Choroid plexus epithelial cell (primary cell): ENCODE measurements at places on chromosomes 6 and 20.

GRCh38 chr20:3612795-3613572 lies 50.2 kb downstream of the GFRA4 start:
- peak; percentile 41 for DNase-seq

DNA sequence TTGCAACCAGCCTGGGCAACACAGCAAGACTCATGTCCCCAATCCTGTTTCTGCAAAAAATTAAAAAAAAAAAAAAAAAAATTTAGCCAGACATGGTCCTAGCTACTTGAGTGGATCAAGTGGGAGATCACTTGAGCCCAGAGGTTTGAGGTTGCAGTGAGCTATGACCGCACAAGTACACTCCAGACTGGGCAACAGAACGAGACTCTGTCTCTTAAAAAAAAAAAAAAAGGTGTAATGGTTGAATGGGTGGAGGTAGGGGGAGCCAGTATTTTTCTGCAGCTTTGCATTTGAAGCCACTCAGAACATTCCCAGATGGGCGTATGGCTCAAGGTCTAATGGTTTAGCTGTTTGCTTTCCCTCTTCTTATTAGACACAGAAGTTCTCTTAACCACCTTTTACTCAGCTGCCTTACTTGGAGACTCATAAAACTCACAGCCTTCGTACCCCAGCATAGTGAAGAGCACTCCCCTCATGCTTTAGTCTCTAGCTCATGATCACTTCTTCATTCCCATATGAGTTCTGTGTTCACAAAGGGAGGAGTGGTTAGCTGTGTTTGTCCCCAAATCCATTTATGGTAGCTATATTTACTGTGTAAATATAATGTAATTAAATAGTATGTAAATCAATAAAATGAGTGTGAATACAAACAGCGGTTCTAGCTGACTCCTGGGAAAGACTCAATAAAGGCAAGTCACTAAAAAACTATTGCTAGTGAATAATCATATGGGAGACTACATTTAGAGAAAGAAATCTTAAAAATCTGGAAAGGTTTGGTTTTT lies 9.0 kb downstream of the FKBP1A start:
- DNase-seq: no peak

- no peak for DNase-seq
Measured at GRCh38 chr6:6559994-6560570, 28.4 kb upstream of the LY86 start.

GRCh38 chr6:39617520-39617919 lies 107.7 kb downstream of the KIF6 start:
- no peak for DNase-seq

- peak; percentile 54 for DNase-seq
Measured at GRCh38 chr6:157813750-157814455, 9.1 kb upstream of the SNX9 start.

DNA sequence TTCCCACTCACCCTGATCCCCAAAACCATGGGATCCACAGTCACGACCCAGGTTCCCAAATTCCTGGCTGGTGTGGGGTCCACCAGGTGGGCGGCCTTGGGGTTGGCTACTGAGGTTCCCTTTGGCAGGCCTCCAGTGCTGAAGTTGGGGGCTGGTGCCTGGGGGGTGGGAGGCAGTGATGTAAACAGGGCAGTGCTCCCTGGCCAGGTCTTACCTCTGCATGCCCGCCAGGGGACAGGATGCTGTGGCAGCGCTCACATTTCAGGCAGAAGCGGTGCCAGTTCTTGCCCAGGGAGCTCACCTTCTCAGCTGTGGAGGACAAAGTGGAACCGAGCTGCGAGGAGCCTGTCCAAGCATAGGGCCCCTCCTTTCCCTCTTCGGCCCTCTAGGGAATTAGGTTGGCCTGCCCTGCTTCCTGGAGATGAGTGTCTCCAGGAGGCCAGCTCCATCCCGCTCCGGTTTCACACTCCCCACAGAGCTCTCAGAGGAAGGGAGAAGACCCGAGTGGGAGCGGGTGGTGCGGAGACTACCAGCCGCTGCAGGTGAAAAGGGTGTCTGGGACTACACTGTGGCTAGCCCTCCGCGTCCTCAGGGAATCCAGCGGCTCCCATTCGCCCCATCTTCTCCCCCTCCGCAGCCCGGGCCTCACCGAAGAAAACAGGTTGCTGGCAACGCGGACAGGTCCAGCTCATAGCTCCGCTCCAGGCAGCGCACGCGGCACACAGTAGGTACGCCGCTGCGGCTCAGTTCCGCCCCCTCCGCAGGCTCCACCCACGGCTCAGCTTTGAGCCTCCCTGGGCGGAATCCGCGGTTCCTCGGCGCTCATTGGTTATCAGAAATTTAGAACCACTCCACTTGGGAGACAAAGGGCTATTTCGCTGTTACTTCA lies at the start of gene CRIP3:
TSS of gene CRIP3 (minus strand) at position 726 of the 889 bp plus-strand sequence. CDS start at position 692, 34 bp downstream.
- DNase-seq: peak; percentile 44

- DNase-seq: no peak
Measured at GRCh38 chr6:254016-254415, 38.3 kb upstream of the DUSP22 start.

GRCh38 chr6:166623318-166623717 lies 3.7 kb downstream of the RPS6KA2 start:
- peak; percentile 53 for DNase-seq

- DNase-seq: no peak
Measured at GRCh38 chr6:160263196-160263939, 4.7 kb upstream of the SLC22A2 start.

DNA sequence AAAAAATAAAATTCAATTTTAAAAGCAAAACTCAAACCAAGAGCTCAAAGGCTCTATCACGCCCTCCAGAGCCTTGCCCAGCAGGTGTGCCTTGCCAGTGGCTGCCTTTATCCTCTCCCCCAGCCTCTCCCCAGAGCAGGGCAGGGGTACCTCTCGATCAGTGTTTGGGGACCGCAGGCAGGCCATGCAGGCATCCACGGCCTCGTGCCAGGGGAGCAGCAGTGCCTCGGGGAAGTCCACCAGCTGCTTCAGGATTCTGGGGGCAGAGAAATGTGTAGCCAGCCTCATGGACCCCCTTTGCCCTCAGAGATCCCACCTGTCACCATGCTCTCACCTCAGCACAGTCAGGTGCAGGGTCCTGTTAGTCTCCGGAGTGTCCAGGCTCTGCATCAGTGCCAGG lies 5.7 kb downstream of the CUL7 start:
- DNase-seq: no peak

- no peak for DNase-seq
Measured at GRCh38 chr6:147891671-147892070, 383.2 kb downstream of the SAMD5 start.

- no peak for DNase-seq
Measured at GRCh38 chr20:3163099-3164042, 3.7 kb upstream of the FASTKD5 start.

DNA sequence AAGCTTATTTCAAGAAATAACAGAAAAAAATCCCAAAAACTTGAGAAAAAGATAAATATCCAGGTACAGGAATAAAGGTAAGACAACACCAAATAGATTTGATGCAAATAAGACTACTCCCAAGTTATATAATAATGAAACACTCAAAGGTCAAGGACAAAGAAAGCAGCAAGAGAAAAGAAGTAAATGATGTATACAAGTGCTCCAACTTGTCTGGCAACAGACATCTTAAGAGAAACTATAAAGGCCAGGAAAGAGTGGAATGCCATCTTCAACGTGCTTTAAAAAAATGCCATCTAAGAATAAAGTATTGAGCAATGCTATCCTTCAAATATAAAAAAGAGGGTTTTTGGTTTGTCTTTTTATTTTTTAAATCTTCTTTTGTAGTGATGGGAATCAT lies 54.2 kb downstream of the REV3L start:
- no peak for DNase-seq

- DNase-seq: peak; percentile 22
Measured at GRCh38 chr6:128641703-128642102, 121.3 kb upstream of the PTPRK start.

GRCh38 chr6:22670605-22671004 lies 101.2 kb downstream of the HDGFL1 start:
- no peak for DNase-seq

DNA sequence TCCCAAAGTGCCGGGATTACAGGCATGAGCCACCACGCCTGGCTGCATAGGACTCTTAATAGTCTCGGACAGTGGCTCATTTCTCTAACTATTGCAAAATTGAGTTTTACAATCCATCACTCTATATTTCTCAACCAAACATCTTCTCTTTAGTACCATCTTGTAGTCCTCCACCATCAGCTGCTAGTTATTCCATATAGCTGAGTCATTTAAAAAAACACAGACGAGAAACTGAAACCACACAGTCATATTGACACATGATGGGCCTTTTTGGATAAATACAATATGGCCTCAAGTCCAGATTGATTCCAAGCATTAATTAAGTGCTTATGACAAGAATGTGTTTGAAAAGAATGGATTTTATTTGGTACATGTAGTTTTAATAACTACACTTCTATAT lies 599.1 kb downstream of the MEI4 start:
- no peak for DNase-seq

- DNase-seq: no peak
Measured at GRCh38 chr20:36563374-36563773, 10.0 kb upstream of the TGIF2 start.

DNA sequence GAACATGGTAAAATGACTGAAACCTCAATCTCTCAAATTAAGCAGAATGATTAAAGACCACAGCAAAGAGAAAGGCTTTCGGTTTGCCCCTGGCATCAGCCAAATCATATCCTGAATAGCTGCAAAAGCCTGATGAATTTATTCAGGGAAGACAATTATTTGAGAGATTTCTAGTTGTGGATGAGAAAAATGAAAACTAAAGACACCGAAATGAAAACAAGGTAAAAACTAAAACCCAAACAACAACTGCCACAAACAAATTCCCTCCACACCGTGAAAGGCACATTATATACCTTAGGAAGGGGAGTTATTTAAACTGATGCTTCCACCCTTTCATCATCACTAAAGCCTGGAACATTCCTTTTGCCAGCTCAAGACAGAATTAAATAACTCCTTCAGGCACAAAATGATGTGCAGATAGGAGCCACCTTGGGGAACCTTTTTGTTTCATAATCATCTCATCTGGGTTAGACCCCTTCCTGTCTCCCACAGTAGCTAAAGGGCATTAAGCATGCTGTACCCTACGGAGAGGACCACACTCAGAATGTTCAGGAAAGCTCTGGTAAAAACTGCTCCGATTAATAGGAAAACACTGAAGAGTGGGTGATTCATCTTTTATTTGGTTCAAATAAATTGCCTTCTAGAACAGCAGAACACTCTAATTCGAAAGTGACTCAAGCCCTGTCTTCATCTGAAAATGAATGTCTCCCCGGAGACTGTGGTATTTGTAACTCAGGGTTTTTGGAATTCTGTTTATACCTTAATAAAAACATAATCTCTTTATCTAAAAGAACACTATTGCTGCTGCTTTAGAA lies 9.1 kb upstream of the ANKRD60 start:
- peak; percentile 63 for DNase-seq

DNA sequence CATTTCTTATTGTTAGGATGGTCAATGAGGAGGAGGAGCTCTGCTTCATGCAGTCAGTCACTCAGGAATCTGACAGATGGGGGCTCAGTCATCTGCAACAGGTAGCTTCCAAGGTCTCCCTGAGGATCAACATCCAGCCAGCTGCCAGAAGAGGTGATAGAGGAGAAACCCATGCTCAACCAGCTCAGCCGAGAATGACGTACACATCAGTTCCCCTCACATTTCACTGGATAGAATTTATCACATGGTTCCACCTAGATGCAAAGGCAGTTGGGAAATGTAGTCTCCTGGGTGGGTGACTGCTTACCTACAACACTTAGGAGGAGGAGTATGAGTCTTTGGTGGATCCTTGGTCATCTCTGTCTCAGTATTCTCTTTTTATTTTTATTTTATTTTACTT lies 144.5 kb downstream of the CEBPB start:
- DNase-seq: peak; percentile 64

DNA sequence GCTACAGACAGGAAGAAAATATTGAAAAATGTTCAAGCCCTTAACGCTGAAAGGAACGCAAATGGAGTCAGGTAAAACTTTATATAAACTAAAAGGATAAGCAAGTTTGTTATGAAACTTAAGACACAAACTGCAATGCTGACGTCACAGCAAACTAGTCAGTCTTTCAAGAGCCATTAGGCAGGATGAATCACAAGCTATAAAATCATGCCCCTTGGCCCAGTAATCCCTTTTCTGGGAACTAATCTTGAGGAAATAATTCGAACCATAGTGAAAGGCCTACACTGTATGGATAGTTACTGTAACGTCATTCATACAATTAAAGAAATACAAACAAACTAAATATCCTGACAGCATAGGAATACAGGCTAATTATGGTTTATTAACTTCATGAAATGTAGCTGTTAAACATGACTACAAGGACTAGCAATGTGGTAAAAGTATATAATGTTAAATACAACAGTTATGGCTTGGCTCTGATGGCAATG lies 42.7 kb upstream of the HINT3 start:
- peak; percentile 92 for DNase-seq

GRCh38 chr6:3584606-3585005 lies 127.8 kb upstream of the SLC22A23 start:
- peak; percentile 82 for DNase-seq

DNA sequence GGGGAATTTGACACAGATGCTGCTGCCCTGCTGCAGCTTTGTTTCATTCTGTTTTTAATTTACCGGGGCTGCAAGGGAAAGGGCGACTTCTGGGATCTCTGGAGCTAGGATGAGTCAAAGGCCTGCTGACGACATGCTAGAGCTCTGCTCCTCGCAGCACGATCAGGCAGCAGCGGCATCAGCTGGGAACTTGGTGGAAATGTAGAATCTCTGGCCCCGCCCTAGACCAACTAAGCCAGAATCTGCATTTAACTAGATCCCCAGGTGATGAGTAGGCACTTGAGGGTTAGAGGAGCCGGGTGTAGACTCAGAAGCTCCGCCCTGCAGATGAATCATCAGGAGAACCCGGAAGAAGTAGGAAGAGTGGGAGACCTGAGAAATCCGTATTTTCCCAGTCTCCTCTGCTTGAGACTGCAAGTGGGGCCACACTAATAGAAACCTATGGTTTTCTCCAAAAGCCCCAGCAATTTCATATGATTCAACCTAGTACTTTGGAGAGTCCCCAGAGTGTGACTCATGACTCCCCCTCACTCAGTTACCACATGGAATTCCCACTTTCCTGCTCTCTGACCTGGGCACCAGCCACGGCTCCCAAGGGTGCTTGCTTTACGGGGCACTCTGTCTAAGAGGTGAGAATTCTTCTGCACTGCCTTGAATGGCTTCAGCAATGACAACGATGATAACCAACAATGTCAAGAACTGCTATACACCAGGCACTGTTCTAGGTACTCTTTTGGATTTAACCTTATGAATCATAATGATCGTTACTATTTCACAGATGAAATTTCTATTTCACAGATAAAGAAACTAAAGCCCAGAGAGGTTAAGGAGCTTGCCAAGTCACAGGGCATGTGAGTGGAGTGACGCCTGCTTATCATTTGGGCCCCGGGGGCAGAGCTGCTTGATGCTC lies 18.1 kb downstream of the TUBB2B start:
- peak; percentile 95 for DNase-seq

DNA sequence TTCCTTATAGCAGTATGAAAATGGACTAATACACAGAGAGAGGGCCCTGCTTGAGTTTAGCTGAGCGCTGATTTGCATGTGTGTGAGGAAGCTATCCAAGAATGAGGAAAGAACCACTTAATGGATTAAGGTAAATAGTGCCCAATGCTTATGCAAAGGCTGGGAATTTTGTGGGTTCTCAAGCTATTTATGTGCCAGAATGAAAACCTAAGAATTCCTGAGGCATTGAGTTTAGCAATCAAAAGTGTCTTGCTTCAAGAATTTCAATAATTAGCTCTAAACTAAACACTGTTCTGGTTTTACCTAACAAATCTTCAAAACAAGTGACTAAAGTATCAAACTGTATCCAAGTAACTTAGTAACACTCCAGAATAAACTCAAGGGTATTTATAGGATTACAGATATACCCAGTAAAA lies 7.0 kb upstream of the OR14J1 start:
- DNase-seq: no peak

- no peak for DNase-seq
Measured at GRCh38 chr20:63494420-63495166, 4.3 kb downstream of the EEF1A2 start.
